ENCODE measurements at places on chromosomes 12 and 14.
A peak's percentile ranks its signal among the peaks of the same experiment; 100 is the strongest.

DNA sequence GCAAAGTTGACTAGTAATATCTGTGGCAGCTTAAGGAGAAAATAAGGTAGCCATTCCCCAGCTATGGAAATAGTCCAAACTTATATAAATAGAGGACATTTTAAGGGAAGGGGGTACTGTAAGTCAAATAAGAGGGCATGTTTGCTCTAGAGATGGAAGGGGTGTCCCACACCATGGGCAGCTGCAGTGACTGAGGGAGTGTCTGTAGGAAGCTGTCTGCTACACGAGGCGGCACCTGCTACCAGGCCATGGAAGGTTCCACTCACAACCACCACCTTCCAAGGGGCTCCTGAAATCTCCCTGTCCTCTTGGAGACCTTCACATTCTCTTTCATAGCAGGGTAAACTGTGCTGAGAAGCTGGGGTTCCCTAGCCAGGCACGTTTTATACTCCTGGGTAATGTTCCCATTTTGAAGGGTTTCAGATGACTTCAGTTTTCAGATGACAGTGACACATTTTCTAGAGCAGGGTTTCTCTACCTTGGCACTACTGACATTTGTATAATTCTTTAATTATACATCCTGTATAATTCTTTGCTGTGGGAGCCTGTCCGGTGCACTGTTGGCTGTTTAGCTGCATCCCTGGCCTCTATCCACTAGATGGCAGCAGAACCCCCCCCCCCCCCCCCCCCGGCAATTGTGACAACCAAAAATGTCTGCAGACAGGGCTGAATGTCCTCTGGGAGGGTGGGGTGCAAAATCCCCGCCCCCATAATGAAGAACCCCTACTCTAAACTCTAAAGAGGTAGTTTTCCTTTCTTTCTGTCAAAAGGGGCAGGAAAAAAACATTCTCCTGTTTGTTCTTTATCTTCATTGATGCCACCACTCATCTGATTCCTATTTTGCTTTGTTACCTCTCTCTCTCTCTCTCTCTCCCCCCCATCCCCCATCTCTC, 11.6 kb upstream of the SMCO2 start:
- peak; percentile 4 for DNase-seq

DNA sequence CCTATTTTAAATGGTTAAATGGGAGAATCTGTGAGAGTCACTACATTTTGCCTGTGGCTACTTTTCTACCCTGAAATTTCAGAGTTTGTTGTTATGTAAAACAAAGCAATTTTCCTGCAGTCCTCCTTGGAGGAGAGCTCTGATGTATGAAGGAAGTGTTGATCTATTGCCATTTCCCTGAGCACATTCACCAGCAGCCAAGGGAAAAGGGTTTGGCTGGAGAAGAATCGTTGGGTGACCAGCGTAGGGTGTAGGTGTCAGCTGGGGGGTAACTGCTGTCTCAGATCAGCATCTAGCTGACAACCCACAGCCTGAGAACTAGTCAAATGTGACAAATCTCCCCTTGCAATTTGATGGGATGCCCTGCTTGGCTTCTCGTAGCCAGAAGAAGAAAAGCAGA, 230.5 kb downstream of the PDZRN4 start:
- DNase-seq: no peak

DNA sequence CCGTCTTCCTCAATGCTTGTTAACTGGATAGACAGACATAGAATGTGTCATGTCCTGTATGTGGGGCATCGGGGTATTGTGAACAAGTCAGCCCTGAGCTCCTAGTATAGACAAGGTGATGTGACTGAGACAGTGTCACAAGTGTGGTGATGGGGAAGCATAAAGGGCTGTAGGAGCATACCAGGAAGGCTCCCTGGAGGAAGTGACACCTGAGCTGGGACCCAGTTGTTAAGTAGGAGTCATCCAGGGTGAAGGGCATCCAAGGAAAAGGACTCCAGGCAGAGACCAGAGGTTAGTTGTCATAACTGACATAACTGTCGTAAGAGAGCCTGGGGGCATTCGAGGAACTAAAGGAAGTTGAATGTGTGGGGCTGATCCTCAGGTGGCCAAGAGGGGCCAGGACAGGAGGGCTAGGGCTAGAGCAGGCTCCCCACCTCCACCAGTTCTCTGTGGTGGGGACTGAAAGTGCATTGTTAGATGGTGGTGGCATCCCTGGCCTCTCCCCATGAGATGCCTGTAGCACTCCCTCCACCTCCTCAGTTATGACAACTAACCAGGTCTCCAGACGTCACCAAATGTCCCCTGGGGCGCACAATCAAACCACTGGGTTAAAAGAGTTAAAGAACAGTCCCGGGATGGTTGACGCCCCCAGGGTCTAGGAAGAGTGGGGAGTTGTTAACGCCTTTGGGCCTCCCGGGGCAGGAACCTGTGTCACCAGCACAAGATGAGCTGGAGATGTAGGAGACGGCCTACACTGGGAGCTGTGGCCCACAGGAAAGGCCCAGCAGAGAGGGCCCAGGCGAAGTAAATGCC, 2.4 kb downstream of the FICD start:
- no peak for DNase-seq

DNA sequence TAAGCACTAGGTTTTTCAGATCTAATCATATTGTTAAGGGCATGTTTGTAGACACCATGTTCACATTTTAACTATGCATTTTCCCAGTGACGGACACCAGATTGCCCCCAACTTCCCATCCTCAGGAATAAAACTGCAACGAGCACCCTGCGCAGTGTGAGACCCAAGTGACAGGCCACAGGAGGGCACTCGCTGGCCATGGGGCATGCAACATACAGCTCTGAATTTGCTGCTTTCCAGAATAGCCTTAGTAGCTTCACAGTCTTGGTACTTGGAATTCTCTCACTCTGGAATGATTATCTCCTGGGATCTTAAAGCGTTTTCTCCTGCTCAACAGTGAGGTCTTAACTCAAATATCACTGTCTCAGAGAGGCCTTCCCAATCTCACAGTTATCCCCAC, 972 bp upstream of the DDX47 start:
- DNase-seq: no peak

GRCh38 chr14:33777681-33778080, 173.2 kb downstream of the EGLN3 start:
- no peak for DNase-seq

GRCh38 chr12:10191865-10192264, 13.0 kb downstream of the TMEM52B start:
- no peak for DNase-seq

DNA sequence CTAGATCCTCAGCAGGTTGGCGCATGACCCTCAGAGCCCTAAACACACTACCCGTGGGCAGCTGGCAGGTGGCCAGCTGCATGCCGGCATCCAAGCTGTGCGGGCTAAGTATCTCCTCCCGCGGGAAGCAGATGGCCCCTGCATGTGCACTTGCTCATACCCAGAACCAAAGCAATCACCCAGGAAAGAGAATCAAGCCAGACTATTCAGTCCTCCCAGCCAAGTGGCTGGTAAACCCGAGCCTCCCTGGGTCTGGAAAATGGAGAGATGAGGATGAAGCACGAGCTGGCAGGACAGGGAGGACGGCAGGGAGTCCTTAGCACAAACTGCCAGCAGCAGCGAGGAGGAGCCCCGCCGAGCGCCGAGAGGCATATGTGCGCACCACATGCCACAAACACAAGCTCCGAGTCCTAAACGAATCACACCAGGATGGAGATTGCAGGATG, 139.7 kb downstream of the RIMBP2 start:
- DNase-seq: no peak

DNA sequence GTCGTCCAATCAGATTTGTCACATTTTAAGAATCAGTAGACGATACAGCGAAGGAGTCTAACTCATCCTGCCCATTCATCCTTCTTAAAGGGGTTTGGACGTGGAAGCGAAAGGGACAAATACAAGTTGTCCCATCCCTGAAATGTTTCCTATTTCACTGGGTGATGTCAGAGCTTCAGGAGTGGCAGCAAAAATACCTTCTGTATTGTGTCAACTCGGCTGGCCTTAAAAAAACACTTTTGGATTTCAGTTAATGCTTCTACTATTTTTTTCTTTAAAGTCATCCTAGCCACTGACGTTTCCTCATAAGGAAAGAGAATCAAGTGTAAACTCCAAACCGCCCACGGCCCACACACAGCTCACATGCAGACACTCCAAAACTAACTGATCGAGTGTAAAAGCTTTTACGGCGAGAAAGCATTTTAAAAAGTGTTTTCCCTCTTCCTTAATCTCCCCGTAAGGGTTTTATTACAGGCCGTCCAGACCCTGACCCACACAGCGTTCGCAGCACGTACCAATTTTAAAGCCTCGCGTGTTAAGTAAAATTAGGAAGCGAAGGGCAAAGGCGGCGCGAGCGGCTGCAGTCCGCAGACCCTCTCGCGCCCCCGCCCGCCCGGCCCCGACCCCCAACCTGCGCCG, 593 bp downstream of the CFL2 start:
- peak; percentile 22 for DNase-seq

- DNase-seq: no peak
Observed at GRCh38 chr12:75585330-75585729, 73.9 kb upstream of the KRR1 start.

DNA sequence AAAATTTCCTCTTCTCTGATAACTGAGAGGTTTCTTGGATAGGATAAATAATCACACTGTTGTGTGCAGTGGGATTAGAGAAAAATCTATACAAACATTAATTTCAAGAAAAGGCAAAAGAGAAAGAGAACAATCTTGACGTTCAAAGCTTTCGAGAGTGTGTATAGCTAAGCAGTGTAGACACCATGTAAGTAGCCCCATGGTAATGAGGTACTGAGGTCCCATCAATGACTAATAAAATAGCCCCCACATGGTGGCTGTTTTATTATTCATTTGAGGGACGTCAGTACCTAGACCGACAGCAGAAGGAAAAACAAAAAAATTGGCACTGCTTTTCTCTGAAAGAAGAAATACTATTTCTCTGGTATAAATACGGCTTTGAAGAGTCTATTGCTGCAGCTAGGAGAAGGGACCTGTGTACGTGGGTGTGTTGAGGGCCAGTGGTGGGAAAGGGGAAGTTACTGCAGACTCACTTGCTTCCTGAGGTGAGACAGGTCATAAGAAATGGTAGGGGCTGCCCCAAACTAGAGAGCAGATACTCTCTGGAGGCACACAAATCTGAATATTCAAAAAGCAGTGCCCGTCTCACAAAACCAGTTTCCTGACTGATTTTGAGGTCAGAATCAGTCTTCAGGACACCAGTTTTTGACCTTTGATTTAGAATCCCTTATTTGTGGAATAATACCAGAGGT, 339.8 kb downstream of the EMP1 start:
- DNase-seq: no peak

- DNase-seq: no peak
Observed at GRCh38 chr12:24788886-24789285, 160.0 kb downstream of the BCAT1 start.

- no peak for DNase-seq
Observed at GRCh38 chr12:127494961-127495915, 771.7 kb upstream of the TMEM132C start.

DNA sequence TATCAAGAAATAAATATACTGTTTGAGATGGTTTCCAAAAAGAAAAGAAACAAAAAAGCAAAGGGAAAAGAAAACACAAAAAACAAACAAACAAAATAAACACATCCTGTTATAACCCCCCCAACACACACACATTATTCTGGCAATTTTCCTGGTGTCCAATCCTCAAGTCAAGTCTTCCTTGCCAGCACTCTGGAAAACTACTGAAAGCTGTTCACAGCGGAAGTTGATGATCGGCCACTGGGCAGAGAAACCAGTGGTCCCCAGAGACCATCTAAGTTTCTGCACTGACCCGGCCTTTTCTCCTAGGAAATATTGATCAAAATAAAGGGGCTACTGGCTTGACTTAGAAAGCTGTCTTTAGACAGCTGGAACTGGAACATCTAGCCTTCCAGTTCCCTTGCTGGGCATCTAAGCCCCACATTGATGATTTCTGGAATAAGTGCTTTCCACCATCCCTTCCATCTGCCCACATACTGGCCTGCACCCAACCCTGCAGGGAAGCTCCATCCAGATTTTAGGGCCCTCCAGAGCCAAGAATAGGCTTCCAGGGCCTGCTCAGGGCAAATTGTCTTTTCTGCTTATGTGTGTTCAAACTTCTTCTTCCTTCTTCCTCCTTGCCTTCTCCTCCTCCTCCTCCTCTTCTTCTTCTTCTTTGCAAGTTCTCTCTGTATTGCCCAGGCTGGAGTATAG, 11.6 kb upstream of the PPP1CC start:
- no peak for DNase-seq

DNA sequence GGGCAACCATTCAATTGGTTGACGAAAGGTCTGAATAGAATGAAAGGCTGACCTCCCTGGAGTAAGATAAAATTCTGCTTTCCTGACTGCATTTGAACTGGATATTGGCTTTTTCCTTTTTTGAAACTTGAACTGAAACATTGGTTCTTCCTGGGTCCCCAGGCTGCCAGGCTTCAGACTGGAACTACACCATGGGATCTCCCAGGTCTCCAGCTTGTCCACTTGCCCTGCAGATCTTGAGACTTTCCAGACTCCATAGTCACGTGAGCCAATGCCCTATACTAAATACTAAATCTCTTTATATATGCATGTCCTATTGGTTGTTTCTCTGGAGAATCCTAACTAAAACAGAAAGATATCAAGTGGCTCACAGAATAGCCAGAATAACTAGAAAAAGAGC, 118.7 kb upstream of the KRR1 start:
- no peak for DNase-seq

DNA sequence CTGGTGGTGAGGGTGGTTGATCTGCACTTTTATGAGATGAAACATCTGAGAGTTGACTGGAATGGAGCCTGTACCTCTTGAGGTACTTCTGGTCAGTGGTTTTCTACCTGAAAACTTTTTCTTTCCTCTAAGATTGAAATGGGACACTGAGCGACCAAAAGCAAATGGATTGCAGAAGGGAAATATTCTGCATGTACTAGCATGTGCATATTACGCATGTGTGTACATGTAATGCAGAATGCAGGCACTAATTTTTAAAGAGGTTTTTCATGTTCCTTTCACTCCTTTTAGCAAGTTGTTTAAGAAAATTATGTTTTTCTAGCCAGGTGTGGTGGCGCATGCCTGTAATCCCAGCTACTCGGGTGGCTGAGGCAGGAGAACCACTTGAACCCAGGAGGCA, 28.7 kb upstream of the EID3 start:
- DNase-seq: no peak

- no peak for DNase-seq
Observed at GRCh38 chr14:59067127-59067894, 121.2 kb upstream of the DAAM1 start.

DNA sequence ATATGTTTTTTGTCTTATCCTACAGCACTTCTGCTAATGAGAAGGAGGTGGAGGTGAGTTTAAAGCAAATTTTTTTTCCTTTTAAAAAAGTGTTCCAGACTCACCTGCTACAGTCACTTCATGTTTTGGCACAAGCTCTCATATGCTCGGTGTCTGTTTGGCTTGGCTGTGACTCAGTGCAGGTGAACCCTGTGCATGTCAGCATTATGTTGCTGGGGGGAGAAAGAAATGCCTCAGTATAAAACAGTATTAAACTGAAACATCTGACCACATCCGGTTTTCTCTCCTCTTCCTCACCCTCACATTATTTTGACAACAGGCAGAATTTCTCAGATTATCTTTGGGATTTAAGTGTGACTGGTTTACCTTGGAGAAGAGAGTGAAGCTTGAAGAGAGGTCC, 105.2 kb downstream of the DNAI7 start:
- DNase-seq: no peak

- DNase-seq: peak; percentile 87
Observed at GRCh38 chr12:57243521-57244311, 7.3 kb downstream of the STAC3 start.

GRCh38 chr14:50670196-50670865, 2.2 kb upstream of the SAV1 start:
- DNase-seq: no peak

GRCh38 chr12:131428091-131428685, 282.7 kb upstream of the SFSWAP start:
- DNase-seq: no peak

- DNase-seq: no peak
Observed at GRCh38 chr12:25058658-25059058, 109.8 kb upstream of the BCAT1 start.

Measured in stimulated activated CD4-positive, alpha-beta T cell treated with anti-CD3 and anti-CD28 coated beads, Interleukin-4, amount 100 ng/mL, for 48 hours (primary cell).